Activated CD8-positive, alpha-beta memory T cell treated with anti-CD3 and anti-CD28 coated beads for 1 hour (primary cell): ENCODE measurements at places on chromosomes 11 and 22.

DNA sequence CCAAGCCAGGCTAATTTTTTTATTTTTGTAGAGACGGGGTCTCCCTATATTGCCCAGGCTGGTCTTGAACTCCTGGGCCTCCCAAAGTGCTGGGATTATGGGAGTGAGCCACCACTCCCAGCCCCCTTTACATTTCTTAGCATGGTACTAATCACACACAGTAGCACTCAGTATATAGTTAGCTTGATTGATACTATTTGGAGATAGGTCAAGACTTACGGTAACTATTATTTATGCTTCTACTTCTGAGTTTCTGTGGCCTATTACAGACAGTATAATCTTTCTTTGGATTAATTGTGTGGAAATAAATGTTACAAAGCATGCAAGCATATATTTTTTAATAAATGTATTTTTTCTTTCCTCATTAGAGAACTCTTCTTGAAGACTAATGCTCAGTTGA, 192.2 kb downstream of the UVRAG start:
- no peak for DNase-seq

DNA sequence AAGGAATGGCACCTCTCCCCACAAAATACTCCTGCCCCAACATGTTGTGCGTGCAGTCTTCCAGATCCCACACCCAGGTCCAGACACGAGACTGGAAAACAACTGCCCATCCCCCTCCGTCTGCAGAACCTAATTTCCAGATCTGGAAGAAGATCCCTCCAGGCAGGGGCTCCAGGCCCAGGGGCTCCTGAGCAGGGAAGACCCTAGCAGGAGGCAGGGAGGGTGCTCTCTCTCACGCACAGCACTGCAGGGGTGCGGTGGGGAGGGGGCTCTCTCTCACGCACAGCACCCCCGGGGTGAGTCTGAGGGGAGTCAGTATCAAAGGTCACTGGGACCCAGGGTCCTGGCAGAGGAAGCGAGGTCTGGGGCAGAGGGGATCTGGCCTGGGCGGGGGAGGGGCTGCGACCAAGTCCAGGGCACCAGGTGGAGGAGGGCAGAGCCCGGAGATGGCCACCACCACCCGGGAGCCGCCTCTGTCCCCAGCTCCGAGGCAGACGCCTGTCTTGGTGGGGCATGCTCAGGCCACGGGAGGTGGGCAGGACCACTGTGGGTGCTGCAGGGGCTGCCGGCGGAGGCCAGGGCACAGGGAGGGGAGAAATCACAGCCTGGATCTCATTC, 1.7 kb downstream of the MLC1 start:
- no peak for DNase-seq

- DNase-seq, result no peak
Observed at GRCh38 chr11:5703741-5704536, 14.3 kb downstream of the TRIM22 start.

DNA sequence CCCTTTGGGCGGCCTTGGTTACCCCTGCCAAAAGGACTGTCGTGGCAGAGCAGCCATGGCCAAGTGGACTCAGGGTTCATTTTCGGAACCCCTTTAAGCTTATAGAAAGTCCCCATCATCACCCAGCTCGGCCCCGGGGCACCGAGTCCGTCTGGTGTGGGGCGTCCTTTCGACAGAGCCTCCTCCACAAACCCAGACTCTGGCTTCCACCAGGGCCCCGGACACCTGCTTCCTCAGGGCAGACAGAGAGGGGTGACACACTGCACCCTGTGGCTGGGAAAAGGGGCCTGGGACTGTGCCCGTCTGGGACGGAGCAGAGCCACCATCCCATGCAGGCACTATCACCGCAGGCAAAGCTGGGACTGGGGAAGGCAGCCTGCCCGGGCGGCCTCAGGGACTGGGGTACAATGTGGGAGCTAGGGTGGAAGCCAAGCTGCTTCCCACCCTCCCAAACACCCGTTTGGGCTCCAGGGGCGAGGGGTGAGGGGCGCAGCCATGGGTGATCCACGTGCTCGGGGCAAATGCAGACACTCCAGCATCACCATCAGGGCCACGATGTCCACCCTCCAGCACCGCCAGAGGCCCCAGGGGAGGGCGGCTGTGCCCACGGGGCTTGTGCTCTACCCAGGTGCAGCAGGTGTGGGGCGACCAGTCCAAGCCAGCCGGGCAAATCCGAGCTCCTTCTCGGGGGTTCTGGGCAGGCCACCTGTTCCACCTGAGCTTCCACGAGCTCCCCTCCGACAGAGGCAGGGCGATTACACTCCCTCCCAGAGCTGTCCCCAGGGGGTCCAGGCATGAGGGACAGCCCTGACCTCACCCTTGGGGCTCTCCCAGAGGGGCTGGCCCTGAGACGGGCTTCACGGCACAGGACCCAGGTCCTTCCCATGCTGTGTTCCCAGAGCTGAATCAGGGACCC, 11.7 kb upstream of the MRPL23 start:
- DNase-seq, result no peak

- no peak for DNase-seq
Observed at GRCh38 chr11:2089536-2090165, 49.5 kb downstream of the IGF2 start.

DNA sequence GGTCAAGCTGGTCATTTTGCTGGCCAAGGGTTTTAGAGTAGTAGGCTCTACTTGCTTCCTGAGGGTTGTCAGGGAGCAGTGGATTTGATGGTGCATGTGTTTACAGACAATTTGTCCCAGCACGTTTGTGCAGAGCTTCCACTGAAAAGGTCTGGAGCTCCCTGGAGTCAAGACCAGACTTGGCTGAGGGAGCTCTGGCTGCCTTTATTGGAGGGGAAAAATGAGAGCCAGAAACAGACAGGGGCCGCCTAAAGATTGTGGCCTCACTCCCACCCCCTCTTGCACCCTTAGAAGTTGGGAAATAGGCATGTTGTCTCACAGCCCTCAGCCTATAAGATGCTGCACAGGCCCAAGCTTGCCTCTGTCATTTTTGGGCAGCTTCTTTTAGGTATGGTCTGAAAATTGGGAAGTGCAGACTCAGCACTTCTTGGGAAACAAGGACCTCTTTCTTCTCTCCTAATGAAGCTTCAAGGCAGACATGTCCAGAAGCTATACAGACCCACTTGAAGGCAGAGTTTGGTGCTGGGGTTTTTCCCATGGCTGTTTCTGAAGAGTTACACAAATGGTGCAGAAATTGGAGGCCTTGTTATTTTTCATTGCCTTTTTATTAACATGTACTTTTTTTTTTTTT, 55.1 kb downstream of the AMOTL1 start:
- DNase-seq, result no peak

DNA sequence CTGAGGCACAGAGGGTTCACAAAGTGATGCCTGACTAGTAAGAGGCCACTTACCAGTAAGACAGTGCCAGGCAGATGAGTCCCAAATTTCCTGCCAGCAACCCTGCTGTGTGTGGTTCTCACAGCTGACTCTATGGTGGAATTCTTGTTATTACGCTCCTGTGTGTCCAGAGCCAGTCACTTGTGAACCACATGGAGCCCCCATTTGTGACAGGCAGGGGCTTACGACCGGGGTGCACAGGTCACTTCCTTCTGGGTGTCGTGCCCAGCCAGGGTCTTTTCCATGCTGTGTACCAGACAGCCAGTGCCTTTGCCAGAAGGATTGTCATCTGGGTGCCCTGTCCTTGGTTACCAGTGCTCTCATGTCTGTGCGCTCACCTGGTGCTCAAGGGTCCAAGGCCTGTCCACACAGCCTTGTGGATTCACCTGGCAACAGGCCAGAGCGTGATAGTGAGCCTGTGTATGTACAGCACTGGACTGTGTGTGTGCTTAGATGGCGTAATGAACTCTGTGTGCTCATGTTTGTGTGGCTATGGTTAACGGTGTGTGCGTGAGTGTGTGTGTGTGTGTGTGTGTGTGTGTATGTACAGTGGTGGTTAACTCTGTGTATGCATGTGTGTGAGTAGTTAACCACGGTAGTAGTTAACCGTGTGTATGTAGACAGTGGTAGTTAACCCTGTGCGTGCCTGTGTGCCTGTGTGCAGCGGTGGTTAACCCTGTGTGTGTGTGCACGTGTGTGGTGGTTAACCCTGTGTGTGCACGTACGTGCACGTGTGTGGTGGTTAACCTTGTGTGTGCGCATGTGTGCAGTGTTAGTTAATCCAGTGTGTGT, 18.6 kb downstream of the GRAMD4 start:
- no peak for DNase-seq

DNA sequence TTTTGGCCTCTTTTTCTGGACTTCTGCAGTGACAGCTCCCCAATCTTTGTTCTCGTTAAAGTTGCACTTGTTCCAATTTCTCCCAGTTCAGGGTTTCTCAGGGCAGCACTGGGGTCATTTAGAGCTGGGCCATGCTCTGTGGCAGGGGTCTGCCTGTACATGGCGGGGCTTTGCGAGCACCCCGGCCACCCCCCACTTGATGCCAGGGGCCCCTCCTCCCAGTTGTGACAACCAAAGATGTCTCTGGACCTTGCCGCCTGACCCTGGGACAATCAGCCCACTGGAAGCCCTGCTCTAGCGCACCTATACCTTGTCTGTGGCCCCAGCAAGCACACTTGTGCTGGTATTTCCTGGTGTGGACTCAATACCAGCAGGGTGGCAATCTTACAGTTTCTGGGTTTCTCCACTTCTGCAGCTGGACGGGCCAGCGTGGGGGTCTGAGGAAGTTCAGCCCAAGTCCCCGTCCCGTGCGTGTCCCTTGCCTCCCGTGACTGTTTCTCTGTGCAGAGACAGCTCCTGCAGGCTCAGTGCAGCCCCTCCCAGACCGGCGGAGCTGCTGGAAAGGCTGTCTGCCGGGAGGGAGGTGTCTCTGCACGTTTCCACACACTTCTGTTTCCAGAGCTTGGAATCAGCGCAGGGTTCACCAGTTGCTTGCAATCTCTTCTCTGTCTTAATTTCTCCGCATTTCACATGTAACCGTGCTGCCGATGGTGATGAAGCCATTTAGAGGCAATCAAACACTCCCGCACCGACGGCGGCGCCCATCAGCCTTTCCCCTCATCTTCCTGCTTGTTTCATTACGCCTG, 1328.9 kb downstream of the BRD1 start:
- no peak for DNase-seq

DNA sequence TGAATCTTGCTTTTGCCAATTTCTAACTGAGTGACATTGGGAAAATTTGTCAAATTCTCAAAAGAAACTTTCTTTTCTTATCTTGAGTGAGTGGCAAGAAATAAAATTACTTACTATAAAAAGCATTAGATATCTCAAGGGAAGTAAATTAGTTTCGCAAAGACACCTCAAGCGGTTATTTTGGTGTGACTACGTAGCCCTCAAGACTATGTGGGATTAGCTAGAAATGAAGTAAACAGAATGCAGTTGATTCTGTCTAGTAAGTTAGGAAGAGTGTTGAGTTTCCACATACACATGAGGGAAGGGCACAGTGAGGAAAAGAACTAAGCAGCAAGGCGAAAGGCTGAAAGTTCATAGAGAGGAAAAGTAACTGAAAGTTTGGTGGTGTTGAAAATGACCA, 28.3 kb upstream of the MS4A6A start:
- DNase-seq, result no peak

GRCh38 chr11:15636521-15637089, 521.9 kb downstream of the INSC start:
- no peak for DNase-seq

DNA sequence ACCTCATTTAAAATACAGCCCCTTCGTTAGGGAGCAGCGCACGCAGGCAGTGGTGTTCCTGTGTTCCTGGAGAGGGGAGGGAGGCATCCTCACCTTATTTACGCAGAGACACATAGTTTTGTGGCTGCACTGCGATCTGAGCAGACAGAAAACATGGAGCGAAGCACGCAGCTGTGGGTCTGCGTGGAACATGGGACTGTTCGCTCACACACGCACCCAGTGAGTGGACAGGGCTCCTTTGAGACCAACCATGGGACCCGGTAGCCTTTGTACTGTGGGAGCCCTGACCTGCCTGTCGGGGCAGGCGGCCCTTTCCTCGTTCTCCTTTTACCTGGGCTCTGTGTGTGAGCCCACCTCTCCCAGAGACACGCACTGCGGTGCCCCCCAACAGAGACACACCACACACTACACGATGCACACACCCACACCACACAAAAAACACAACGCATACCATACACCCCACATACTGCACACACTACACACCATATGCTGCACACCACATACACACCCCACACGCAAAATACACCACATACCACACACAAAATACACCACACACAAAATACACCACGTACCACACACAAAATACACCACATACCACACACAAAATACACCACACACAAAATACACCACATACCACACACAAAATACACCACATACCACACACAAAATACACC, 1245.7 kb downstream of the BRD1 start:
- no peak for DNase-seq

DNA sequence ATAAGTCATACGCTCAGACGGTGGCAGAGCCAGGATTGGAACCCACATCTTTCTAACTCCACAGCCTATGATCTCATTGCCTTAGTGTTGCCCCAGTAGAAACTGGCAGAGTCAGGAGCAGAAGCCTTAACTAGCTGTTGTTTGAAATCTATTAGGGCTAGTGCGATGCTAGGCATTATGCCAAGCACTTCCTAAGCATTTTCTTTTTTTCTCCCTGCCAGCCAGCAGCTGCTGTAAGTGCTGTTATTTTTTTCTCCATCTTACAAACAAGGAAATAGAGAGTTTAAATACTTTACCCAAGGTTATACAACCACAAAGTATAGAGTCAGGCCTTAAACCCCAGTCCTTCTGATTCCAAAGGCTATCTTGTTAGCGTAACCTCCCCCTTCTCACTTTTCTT, 161.0 kb upstream of the SORL1-AS1 start:
- no peak for DNase-seq

DNA sequence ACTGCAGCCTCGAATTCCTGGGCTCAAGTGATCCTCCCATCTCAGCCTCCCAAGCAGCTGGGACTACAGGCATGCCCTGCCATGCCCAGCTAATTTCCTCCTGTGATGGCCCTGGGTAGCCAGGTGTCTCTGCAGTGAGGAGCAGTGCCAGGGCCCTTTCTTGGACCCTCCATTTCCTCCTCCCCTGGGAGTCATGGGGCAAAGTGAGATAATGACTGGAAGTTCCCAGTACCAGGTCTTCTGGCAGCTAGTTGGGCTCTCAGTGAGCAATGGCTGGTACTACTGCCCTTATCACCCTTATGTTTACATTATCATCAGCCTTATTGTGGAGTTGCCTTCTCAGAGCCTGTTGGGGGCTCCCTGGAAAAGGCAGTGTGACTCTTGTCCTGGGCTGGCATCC, 17.6 kb downstream of the DAGLA start:
- no peak for DNase-seq

DNA sequence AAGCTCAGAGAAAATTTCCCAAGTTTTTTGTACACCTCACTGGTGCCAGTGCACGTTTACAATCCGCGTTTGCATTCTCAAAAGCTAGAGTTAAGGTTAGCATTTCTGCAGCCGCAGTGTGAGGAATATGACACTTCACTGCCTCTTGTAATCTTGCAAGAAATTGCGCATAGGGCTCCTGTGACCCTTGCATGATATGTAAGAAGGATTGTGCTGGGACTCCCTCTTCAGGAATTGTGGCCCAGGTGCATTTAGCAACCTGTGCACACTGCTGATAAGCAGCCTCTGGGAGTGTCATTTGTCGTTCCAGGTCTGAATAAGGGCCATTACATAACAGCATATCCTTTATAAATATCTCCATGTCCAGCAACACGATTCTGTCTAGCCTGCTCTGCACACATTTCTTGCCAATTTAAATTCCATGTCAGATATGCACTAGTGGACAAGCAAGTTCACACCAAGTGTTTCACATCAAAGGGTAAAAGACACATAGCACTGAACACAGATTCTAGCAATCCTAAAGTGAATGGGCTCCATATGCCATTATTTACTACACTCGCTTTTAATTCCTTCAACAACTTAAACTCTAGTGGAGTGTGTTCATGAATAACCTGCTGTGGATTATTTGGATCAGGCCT, 69.2 kb upstream of the INCENP start:
- DNase-seq, result no peak

- DNase-seq, result no peak
Observed at GRCh38 chr11:113296447-113297205, 17.8 kb upstream of the TTC12 start.

GRCh38 chr22:27267145-27267544, 534.4 kb downstream of the MN1 start:
- no peak for DNase-seq
